NCI-H1417 treated with DMSO at 0.1 percent for 48 hours (cell line): ENCODE measurements at places on chromosomes 3 and 15.

- DNase-seq: no peak
Observed at GRCh38 chr3:38039101-38039898, at the start of gene DLEC1. Gene DLEC1 (plus strand): TSS chr3:38039208. CDS start chr3:38039226, 18 bp downstream.

DNA sequence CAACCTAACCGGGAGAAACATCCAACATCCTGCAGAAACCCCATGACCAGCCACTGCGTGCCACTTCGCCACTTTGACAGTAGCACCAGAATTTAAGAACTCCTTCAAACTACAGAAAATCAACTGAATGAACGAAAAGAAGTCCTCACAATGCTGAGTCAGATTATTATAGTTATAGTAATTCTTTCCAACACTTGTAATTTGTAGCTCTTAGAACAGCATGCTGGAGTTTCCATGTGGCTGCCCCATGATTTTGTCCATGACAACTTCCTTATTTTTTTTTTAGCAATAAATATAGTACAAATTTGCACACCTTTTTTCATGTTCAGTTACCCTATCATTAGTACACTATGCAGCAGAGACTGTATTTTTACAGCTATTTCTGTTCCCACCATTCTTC is 26.1 kb upstream of the SSR3 start:
- no peak for DNase-seq

GRCh38 chr3:43696441-43696840 is 5.7 kb downstream of the ABHD5 start:
- DNase-seq: no peak

DNA sequence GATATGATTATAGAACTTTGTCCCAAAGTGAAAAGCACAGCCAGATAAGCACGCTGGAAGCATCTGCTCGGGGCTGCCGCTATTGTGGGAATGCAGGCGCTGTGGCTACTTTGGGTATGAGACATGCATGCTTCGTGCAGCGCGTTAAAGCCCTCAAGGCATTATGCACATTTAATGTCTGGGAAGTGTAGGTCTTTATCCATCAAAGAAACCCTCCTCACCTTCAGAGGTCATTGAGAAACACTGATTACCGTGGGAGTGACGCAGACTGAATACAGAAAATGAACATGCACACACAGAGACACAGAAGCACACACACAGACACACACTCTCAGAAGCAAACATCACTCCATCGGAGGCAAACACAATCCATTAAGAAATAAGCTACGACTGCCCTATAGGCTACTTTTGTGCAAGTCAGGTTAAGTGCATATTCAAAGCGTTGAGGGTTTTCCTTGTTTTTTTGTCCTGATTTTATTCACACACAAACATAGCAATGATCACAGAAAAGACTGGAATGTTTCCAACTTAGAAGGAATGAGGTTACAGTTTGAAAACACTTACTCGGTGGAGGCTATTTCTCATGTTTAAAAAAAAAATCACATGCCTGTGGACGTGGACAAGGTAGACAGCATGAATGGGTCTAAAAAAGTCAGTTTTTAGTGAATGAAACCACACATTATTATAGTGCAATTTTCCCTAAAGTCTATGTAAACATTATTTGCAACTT is 68.5 kb downstream of the PLCH1 start:
- DNase-seq: no peak

DNA sequence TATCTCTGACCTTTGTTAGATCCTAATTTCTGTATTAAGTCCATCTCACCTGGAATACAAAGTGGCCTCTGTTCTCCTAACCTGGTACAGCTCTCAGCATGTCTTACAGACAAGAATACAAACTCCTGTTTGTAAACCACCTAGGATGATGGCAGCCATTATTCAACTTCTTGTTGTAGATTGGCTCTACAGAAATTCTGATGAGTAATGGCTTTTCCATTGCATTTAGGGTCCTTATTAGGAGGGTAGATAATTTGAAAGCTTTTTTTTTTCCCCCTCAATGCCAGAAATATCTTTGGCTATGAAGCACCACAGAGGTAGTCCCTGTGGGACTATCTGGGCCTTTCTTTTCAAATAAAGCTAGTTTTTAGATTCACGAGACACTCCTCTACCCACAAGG is 9.8 kb downstream of the NR2E3 start:
- no peak for DNase-seq

- DNase-seq: no peak
Observed at GRCh38 chr3:111577798-111578685, 17.1 kb downstream of the ZBED2 start.

DNA sequence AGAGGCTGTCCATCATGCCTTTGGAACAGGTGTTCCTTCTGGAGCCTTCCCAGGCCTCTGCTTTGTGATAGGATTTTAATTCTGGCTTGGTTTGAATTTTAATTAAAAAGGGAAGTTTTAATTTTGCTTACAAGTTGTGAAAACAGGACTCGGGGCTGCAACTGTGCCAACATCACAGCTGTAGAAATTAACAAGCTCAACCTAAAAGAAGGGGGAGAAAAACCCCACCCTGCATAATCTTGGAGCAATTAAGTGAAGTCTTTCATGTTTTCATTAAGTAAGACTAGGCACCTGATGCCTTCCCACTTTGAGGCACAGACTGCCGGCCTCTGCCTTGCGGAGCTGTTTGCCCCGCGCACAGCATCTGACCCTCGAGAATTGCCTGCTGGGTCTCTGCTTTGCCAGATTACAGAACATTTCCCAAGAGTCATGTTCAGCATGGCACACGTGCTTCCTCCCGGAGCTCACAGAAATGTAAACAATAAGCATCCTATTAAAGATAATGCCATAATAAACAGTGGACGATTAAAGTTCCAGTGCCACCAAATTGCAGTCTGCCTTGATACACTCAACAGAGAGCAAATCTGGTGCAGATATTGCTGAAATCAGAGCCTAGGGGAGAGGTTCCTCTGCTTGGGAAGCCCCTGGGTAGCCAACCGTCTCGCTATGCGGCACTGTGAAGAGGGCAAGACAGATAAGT is 364.2 kb downstream of the LRTM1 start:
- no peak for DNase-seq

GRCh38 chr15:94542391-94542790 is 311.0 kb downstream of the MCTP2 start:
- DNase-seq: no peak

DNA sequence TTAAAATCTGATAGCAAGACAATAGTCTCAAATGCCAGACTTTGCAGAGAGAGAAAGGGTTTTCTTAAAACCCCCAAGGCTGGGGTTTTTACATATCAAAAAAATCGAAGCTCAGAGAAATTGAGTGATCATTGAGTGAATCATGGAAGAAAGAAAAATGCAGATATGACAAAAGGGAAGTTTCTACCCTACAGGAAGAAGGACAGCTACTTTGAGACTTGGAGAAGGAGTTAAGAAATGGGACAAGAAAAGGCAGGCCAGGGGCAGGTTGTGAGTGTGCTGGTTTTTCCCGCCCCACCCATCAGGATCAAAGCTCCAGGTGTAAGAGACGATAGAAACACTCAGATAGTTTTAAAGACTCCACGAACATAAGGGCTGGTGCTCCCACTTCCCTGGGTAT is 18.6 kb downstream of the TMEM158 start:
- no peak for DNase-seq

- no peak for DNase-seq
Observed at GRCh38 chr3:25728101-25728500, 55.1 kb downstream of the NGLY1 start.

- DNase-seq: no peak
Observed at GRCh38 chr3:181363231-181363630, 348.5 kb upstream of the SOX2 start.

DNA sequence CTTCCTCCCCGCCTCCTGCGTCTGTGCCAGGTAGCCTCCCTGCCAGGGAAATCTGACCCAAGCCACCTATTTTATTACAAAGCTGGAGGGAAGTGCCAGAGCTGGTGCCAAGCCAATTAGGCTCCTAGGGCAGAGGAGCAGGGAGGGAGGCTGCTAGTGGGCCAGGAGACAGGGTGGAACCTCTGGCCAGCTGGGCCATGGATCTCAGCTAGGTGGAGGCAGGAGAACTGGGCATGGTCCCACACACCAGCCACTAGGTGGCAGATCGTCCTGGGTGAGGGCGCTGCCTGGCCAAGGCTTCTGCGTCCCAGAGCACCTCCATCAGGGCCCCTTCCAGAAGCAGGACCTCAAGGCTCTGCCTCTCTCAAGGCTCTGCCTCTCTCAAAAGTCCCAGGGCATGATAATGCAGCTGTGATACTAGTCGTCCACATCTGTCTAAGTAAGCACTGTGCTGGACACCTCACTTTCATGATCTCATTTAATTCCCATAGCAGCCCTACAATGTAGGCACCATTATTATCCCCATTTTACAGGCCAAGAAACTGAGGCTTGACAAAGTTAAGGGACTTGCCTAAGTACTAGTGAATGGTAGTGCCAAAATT is 4.5 kb upstream of the RFT1 start:
- DNase-seq: no peak

- DNase-seq: no peak
Observed at GRCh38 chr3:152710549-152710948, 124.4 kb upstream of the P2RY1 start.

DNA sequence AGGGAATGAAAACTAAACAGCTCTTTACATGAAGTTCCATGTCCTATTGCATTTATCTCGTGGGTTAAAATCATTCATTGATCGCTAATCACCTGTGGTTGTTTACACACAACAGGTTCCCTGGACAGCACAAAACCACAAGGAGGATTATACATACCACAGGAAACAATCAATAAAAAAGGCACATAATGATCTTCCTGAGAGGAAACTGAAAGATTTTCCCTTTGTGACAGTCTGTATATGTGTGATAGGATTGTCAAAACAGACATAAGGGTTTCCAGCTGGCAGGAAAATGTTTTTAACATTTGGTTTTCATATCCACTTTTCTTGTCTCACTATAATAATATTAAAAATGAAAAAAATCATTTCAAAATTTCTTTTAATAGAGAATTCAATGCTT is 541.8 kb downstream of the NLGN1 start:
- DNase-seq: no peak
